ENCODE measurements at places on chromosomes 1 and 21.
A peak's percentile ranks its signal among the peaks of the same experiment; 100 is the strongest.

DNA sequence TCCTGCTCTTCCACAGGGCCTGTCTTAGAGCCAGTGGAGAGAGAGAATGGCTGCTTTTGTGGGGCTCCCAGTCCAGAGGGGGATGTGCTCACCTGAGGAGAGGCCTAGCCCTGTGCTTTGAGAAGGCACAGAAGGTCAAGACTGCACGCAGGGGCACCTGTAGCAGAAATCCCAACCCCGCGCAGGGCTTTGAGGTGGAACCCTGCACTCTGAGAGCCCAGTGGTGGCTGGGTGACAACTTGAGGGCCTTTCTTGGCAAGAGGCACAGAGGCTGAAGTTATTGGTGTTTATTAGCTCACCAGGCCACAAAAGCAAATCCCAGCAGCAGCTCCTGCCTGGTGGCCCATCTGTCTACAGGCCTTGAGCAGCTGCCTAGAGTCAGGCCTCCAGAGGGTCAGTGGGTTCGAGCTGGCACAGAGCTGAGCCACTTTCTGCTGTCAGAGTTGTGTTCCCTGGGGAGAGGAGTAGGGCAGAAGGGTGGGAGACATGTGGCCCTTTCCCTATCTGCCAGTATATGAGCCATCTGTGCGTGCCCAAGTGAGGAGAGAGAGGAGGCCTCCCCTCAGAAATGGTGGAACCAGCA is 31.4 kb downstream of the SZRD1 start:
- DNase-seq, result no peak

GRCh38 chr1:53987880-53988279 is 30.1 kb downstream of the LDLRAD1 start:
- DNase-seq, result no peak

DNA sequence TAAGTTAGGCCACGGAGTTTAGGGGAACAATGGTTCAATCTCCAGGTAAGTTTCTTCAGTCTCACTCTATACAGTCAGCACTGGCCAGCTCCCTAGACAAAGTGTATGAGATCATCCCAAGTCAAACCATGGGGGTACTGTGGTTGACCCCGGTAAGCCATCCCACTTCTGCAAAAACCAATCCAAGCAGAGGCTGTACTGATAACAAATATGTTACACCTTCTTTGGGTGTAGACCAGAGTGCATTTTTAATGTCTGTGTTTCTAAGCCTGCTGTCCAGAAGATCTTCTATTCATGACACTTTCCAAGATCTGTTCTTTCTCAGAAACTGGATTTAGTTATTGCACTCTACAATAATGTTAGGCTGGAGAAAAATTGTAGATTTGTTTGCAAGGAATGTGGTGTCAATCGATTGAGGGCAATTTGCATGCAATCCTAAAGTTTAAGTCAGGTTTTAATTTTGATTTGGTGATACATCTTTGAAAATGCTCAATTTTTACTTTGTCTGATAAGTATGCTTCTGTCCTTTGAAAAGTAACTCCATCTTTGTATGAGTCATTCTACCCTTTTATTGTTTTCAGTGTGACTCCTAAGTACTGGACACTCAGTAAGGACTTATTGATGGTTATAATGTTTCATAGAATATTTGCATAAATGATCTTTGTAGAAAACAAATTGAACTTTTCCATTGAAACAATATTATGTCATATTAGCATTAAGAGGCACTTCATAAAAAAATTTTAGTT is 152.4 kb downstream of the HLX start:
- DNase-seq, result no peak

GRCh38 chr21:38340131-38340530 is 83.3 kb downstream of the KCNJ15 start:
- no peak for DNase-seq

DNA sequence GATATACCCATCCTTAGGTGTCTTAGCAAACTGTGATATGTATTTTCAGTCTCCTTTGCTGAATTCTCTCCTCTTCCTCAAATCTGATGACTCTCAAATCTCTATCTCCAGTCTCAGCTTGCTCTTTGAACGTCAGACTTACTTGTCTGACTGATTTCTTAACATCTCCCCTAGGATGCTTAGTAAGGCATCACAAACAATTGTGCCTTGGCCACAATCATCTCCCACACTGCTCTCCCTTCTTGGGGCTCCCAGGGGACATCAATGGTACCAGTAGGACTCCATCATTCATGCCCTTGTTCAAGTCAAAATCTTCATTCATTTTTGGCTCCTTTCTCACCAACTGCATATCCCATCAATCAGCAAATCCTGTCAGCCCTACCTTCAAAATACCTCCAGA is 42.0 kb downstream of the GNG12 start:
- DNase-seq, result no peak

GRCh38 chr21:45019887-45020537 is 54.4 kb upstream of the ADARB1 start:
- DNase-seq, result no peak

- no peak for DNase-seq
Measured at GRCh38 chr1:19468397-19468956, 16.9 kb downstream of the CAPZB start.

DNA sequence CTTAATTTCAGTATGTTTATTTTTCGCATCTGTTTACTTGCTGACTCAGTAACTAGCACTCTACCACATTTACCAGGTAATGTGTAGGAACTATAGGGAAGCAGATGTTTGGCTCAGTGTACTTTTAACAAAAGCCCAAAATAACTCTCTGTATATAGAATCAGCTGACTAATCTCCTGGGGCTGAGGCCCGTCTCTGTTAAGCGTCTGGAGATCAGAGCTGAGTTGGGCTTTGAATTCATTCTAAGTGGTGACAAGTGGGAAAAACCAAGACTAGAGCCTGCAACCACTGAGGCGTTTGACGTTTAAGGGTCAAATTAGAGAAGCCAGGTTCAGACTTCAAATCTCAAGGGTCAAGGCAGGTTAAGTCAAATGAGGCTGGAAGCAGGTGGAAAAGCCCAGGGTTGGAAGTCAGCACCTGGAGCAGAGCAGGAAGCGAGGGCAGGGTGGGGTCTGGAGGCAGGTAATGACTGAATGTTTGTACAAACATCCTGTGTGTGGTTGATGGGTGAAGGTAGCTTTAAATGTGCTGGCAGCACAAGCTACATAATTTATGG is 56.8 kb upstream of the LYST start:
- DNase-seq, result no peak

DNA sequence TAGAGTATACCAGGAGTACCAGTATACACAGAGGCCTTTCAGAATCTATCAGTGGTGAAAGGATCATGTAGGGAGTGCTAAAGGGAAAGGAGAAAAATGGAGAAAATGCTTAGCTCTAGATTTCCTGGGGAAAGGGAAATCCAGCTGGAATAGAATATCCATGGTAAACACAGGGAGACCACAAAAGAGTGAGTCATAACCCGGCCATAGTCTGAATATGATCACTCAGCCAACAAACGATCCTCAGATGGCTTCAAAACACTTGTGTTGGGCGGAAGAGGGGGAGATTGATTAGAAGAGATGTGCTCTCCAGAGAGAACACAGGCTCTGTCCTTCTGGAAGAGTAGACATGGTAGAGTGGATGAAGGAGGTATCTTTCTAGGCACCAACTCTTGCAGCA is 180.6 kb downstream of the PAPPA2 start:
- DNase-seq, result no peak

- no peak for DNase-seq
Measured at GRCh38 chr1:109255678-109256077, 6.3 kb downstream of the CELSR2 start.

GRCh38 chr1:180859306-180859705 is 53.4 kb upstream of the KIAA1614 start:
- DNase-seq, result no peak

DNA sequence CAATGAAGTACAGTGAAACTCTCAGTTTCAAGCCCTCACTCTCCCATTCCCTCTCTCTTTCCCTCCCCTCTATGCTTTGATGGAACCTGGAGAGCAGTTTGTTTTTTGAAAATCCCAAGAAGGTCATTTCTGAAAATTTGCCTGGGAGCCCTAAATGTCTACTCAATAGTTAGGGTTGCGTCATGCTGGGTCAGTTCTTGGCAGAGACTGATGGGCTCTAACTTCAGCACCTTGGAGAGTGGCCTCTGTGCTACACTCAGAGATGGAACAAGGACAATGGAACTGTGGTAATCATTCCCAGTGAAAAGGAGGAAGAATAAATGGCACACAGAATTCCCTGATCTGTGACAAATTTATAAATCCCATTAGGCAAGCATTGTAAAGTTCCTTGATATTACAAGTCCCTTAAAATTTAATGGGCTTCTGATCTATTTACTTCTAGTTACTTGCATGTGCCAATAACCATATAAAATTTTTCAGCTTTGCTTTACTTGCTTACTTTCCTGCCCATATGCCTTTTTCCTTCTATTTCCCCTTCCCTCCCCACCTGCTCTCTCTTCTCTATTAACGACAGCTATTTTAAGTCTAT is 182.9 kb upstream of the KCND3 start:
- no peak for DNase-seq

- no peak for DNase-seq
Measured at GRCh38 chr1:13662493-13662892, 37.5 kb upstream of the PRDM2 start.

DNA sequence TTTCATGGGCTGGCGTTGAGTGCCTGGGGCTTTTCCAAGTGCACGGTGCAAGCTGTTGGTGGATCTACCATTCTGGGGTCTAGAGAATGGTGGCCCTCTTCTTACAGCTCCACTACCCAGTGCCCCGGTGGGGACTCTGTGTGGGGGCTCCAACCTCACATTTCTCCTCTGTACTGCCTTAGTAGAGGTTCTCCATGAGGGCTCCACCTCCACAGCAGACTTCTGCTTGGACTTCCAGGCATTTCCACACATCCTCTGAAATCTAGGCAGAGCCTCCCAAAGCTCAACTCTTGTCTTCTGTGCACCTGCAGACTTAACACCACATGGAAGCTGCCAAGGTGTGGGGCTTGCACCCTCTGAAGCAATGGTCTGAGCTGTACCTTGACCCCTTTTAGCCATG is 82.1 kb downstream of the CCDC18 start:
- no peak for DNase-seq

- DNase-seq, result no peak
Measured at GRCh38 chr1:921011-921837, 2.5 kb upstream of the SAMD11 start.

- no peak for DNase-seq
Measured at GRCh38 chr1:209341146-209341545, 242.4 kb upstream of the CAMK1G start.

- no peak for DNase-seq
Measured at GRCh38 chr1:184533049-184533448, 146.2 kb downstream of the C1orf21 start.

DNA sequence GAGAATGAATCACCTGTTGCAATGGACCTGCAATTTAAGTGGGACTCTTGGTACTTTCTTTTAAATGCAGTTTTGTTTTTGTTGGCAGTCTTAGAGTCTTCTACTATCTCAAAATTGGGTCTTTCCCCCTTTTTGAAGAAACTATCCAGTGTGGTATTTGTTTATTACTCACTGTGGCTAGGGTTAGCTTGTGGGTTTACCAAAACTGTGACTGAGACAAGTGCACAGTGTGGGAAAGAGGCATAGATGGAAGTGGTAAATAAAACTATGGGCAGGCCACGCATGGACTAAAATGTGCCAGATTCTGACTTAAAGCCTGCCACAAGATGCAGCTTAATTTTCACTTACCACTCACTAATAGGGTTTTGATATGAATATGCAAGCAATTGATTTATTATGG is 1441.7 kb downstream of the PLA2G4A start:
- DNase-seq, result no peak

- DNase-seq, result no peak
Measured at GRCh38 chr1:108585313-108585712, 25.4 kb downstream of the EEIG2 start.

GRCh38 chr21:17911628-17912027 is 92.5 kb upstream of the C21orf91 start:
- DNase-seq, result no peak

- no peak for DNase-seq
Measured at GRCh38 chr1:156741481-156741983, 644 bp upstream of the MRPL24 start.

GRCh38 chr1:66311092-66311491 is 222.9 kb upstream of the SGIP1 start:
- DNase-seq, result no peak

DNA sequence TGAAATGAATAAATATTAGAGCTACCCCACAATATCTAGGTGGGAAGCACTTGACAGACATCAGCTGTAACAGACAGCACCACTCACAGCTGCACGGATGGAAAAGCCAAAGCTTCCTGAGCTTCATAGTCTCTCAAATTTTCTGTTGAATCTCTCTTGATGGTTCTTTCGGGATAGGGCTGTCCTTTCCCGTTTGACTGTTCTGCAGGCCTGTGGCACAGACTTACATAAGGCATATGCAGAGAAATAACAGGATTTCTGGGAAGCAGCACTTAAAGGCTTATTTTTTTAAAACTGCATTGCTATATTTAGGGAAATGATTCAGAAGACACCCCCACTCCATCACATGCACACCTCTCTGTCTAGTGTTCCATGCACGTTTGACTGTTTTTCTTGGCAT is 77.5 kb downstream of the ZNF648 start:
- DNase-seq, result no peak

DNA sequence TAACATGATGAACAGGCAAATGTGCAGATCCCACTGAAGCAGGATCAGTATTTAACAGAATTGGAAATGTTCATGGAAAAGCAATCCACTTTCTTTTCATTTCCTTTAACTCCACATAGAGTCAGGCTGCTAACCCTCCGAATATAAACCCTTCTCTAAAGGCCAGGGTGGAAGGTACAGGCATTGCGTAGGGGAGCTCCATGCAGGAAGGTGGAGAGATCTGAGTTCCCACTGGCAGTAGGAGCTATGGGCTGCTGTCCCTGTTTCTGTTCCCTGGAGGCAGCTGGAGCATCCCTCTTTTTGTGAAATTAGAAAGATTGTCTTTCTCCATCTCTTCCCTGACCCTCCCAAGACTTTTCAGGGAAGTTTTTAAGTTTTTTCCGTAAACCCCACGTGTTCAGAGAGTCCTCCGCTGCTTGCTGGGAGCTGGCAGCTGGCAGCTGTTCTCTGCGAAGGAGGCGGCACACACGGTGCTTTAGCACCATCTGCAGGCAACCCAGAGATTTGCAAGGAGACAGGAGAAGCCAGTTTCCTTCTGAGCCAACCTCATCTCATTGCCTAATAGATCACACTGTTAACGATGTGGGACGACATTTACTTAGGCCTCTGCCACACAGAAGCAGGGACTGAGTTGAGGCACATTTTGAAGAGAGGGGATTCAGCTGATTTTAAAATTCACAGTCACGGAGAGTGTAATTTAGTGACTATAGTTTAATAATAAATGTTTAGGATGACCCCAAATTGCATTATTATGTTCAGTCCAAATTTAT is 55.4 kb upstream of the HOOK1 start:
- peak; percentile 52 for DNase-seq

GRCh38 chr1:37722181-37723071 is 30.1 kb downstream of the CDCA8 start:
- no peak for DNase-seq

GRCh38 chr1:100517515-100517914 is 20.4 kb upstream of the GPR88 start:
- DNase-seq, result no peak
